ENCODE measurements at places on chromosomes 4 and X. TPM values are rescaled to one million over a fixed set of nuclear protein-coding genes. Genes with fewer than 3 reads are reported as not detected.

The ETDB gene
- not detected for polyA plus RNA-seq

- H3K4me3 ChIP-seq = no peak overlapping the region
- H3K27me3 ChIP-seq = no peaks in the 10 kb centered on the region
- peak; percentile 35 for DNase-seq
- H3K27ac ChIP-seq = no peak overlapping the region
- no peaks in the 10 kb centered on the region for H3K4me1 ChIP-seq
Measured at GRCh38 chrX:19593690-19594089, 78.4 kb upstream of the MAP3K15 start.

The HTR2C gene
- not detected for polyA plus RNA-seq

- H3K36me3 ChIP-seq = no peaks in the 10 kb centered on the region
- H3K4me1 ChIP-seq = peaks cover 5% of the 10 kb centered on the region
- H3K4me3 ChIP-seq = no peak overlapping the region
- DNase-seq = no peak
Measured at GRCh38 chrX:132394591-132394990, 94.2 kb downstream of the MBNL3 start.

DNA sequence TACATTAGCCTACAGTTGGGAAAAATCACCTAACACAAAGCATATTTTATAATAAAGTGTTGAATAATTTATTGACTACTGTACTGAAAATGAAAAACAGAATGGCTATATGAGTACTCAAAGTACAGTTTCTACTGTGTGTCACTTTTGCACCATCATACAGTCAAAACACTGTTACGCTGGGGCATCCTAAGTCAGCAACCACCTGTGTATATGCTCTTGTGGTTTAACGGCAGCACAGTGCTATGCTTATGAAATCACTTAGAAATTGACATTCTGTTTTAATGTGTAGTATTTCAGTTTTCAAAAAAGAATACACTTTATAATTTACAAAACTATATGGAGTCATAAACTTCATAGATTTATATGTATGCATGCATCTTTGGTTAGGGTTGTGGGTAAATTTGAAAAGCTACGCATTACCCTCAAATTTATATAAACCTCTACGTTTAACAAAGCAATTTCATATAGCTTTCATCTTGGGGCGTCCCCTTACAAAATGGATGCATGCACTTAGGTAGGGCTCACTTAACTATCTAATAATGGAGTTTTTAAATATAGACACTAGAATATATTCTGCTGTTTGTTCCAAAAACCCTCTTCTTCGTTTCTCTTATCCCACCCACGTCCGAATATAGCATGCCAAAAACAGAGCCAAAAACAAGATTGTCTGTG is 690 bp upstream of the NEIL3 start:
- H3K4me1 ChIP-seq = peaks cover 14% of the 10 kb centered on the region
- H3K27me3 ChIP-seq = no peaks in the 10 kb centered on the region
- H3K36me3 ChIP-seq = no peaks in the 10 kb centered on the region
- H3K4me3 ChIP-seq = peak overlapping the region; percentile 91
- peak overlapping the region; percentile 90 for H3K27ac ChIP-seq

All from naive B cell (primary cell).